ENCODE measurements at places on chromosomes 16 and 17.

DNA sequence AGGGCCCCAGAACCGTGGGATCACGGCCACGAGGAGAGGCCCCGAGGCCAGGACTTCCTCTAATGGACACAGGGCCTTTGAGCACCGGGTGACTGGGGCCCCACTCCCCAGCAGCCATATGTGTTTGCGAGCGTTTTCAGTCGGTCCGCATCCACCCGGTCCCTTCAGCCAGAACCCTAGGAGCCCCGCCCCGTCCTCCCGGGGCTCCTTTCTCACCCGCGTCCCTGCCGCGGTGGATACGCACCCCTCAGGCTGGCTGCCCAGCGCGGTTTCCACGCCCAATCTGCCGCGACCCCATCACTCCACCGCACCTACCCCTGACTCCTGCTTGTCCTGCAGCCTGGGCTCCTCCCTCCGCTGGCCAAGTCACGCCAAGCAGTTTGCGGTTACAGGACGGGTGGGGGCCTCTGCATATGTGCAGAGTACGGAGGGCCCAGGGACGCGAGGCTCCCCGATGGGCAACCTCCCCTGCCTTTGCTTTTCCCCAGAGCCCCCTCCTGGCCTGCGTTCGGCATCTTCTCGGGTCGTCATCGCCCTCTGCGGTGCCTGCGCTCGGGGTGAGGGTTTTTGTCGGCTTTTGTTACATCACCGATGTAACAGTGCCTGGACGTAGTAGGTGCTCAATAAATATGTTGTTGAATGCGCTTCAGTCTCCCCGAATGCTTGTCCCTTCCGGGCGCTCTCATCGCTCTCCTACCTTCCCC, 1.0 kb upstream of the TTYH2 start:
- peak; percentile 26 for DNase-seq

- DNase-seq = no peak
Measured at GRCh38 chr16:8777217-8777616, 20.2 kb downstream of the TMEM186 start.

- no peak for DNase-seq
Measured at GRCh38 chr17:65193305-65193704, 56.1 kb downstream of the RGS9 start.

DNA sequence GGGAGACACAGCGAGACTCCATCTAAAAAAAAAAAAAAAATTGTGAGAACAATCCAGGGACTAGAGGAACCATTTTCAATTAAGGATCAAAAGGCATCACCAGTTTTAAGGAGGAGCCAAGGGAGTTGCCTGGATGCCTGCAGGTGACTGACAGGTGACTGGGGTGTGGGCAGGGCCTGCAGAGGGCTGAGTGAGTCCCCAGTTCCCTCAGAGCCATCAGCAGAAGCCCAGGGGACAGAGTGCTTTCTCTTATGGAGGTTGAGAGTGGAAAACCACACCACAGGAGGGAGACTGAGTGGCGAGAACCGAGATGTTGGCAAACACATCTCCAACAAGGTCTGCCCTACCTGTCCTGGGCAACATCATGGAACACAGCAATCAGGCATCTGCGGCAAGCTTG, 27.1 kb upstream of the CREBBP start:
- no peak for DNase-seq

GRCh38 chr17:36880268-36880905, 56.9 kb upstream of the LHX1 start:
- no peak for DNase-seq

DNA sequence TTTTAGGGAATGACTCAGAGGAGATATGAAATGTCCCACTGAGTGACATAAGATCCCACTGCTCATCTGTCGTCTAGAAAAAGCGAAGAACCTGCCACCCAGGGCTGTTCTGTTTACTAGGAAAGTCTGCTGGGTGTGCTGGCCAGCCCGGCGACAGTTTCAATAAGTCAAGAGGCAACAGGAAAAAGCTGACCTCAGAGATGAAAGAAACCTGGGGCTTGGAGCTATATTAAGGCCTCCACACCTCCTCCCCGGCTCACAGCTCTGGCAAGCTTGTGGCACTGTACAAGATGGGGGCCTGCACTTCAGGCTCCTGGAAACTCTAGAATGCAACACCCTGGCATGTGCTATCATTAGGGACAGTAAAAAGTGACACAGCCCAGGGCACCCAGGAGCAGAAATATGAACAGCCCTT, 10.6 kb downstream of the ZFHX3 start:
- no peak for DNase-seq

GRCh38 chr16:2176047-2176446, 20.4 kb downstream of the CASKIN1 start:
- no peak for DNase-seq

DNA sequence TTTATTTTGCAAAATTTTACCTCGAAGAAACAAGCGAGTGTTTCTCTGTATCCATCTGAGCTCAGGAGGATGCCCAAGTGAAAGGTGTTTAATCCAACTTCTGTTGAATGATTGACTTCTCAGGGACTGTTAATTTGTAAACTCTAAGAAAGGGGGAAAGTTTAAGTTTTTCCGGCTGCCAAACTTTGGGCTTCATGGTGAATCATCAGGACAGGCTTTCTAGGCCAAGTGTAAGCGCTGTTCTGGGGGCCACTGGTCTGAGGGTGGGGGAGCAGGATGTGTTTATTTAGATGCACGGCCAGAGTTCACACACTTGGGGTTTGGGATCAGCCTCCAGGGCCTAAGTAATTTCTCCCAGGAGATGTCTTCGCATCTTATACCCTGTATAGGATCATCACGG, 110.4 kb downstream of the PITPNC1 start:
- DNase-seq = no peak

DNA sequence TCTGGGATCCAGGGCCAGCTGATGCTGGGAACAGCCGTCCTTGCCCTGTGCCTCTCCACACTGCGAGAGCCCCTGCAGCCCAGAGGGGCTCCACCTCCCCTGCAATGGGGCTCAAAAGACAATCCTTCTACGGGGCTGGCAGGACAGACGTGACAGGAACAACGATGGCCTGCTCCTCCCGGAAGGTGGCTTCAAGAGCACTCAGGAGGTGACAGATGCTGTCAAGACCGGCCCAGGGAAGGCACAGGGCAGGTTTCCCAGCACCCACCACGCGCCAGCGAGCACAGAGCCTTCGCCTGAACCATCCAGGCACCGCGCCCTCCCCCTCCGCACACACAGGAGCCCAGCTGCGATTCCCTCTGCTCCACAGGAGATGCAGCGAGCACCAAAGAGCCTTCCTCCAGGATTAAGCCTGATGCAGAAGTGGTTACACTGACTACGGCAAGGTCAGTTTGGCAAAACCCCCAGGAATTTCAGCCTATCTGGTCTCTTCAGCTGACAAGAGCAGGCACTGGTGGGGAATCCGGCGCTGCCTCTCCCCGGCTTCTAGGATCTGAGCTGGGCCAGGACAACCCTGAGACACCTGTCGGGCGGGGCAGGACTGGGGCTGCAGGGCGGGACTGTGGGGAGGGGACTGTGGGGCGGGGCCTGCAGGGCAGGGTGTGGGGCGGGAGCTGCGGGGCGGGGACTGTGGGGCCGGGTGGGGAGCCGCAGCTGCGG, 103.4 kb downstream of the ZNF778 start:
- DNase-seq = no peak

DNA sequence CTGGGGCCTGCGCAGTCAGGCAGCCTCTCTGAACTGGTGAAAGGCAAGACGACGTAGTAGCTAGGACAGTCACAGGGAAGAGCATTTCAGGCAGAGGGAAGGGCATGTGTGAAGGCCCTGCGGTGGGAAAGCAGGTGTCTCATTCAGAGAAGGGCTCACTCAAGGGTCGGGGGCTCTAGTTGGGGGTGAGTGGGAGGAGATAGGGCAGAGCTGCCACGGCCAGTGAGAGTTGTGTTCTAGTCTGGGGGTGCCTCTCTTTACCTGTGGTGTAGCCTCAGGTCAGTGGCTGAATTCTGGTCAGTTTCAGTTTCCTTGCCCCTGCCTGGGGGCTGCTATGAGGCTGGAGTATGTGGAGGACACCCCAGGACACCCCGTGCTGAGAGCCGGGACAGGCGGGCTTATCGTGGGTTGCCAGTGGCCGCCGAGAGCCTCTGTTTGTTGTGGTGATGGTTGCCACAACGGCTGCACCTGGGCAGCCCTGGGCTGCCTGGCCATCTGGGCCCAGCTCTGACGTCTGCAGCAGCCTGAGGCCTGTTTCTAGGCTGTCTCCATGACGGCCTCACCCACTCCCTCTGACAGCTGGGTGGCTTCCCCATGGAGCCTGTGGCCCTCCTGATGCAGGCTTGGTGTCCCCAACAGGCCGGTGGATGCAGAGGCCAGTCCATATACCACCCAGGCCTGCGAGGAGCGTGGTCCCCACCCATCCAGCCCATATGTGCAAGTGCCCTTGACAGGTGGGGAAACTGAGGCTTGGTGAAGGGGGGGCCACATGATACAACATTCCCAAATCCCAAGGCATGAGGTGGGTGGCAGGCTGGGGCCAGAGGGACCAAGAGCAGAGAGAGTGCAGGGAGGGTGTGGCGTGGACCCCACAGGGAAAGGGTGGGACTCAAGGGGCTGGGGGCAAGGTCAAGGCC, 10.8 kb downstream of the MAP2K3 start:
- DNase-seq = no peak

DNA sequence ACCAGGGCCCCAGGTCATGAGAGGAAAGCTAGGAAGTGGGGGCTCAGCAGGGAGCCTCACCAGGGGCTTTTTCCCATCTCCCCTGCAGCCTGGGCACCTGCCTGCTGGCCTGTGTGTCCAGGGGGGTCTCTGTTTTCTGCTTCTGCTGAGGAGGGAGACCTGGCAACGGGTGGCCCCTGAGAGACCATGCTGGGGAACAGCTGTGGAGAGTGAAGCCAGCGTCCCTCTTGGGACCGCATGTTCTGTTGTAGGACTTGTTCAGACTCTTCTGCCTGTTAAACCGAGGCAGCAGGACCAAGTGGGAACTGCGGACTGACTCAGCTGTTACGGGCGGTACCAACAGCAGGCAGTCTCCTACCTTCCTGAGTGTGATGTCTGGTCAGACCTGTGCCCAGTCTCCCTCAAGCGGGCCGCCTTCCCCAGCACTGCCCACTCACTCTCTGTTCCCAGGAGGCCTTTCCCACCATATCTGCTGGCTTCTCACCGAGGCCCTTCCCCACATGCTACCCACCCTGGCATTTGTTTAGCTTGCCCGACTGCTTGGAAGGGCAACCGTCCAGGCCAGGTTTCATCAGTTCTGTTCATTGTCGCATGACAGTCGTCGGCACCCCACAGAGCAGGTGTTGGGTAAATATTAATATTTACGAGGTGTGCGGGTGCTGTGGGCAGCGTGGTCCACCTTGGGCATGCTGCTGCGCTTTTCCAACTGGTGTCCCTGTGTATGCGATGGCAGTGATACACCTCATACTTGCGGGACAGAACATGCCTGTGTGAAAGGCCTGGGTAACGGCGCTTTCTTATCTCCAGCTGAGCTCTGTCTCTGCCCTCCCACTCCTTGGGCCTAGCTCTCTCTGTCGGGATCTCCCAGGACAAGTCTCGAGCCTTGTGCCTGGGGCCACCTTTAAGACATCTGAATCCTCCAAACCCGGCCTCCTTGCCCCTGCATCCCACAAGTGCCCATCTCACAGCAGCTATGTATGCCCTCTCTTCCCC, 69.4 kb downstream of the MPRIP start:
- no peak for DNase-seq

DNA sequence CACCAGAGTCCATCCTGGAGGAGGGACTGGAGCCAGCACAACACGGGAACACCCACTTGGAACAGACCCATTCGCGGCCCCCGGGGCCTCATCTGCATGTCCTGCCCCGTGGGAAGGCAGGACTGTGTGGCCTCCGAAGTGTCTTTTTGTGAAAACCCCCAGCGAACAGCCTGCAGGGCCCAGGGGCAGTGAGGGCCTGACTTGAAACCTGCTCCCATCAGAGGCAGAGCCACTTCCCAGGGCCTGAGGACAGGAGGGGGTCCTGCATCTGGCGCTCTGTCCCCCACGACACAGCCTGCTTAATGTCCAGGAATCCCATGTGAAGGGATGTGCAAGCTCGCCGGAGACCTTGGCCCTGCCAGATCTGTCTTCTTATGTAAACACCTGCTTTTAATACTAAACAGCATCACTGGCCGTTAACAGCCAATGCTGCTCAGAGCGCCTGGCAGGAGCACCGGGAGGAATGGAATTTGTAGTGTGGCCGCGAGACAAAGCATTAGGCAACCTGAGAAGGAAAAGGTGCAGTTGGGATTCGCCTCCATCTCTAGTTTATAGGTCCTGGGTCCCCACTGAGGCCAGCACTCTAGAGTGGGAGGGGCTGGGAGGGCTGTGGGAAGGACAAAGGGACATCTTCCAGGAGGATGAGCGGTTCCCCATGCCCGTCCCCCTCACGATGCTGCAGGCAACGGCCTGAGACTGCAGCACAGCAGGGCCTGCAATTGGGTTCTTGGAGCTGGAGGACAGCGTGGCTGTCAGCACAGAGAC, 9.6 kb upstream of the EVPL start:
- no peak for DNase-seq

DNA sequence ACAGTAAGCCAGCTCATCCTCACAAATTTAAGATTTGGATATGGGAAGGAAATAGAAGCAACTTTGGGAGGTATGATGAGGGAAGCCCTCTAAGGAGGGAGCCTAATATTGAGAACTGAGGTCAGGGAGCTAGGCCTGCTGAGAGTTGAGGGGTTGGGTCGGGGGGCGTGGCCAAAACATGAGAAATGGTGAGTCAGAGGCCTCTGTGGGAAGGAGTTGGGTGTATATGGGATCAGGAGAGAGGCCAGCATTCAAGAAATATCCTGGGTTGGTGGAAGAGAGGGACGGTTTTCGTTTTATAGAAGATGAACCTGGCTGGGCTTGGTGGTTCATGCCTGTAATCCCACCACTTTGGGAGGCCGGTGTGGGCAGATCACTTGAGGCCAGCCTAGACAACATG, 48.4 kb downstream of the CLEC16A start:
- DNase-seq = no peak

- no peak for DNase-seq
Measured at GRCh38 chr17:3433741-3434140, at the start of gene OR1E2. Gene OR1E2, minus strand, starts transcription at chr17:3433841. Its CDS starts 0 bp downstream, at chr17:3433841.

GRCh38 chr17:77045441-77046041, 95.2 kb upstream of the SEC14L1 start:
- DNase-seq = no peak

DNA sequence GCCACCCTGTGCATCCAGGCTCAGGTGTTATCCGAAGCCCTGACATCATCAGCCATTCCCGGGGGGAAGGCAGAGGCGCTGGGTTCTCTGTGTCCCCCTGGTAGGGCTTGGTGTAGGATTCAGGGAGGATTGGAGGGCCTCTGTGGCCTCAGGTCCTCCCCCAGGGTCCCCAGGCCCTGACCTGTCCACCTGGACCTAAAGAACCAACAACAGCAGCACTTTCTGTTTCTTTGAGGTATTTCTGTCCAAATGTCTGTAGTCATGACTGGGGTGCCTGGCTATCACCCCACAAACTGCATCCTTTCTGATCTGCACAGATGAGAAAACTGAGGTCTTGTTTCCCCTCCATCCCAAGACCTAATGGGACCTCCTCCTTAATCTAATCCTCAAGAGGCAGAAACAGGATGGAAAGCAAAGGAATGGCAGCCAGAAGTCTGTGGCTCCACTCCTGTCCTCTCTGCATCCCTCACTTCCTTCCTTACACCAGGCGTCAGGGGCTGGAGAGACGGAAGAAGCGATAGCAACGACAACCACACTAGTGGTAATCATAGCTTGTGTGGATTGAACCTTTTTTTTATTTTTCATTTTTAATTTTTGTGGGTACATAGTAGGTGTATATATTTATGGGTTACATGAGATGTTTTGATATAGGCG, 11.8 kb downstream of the NLRC5 start:
- no peak for DNase-seq

GRCh38 chr16:73365016-73365551, 317.2 kb upstream of the ZFHX3 start:
- DNase-seq = no peak
